CD8-positive, alpha-beta memory T cell (primary cell): ENCODE measurements at places on chromosomes 2 and 18.

DNA sequence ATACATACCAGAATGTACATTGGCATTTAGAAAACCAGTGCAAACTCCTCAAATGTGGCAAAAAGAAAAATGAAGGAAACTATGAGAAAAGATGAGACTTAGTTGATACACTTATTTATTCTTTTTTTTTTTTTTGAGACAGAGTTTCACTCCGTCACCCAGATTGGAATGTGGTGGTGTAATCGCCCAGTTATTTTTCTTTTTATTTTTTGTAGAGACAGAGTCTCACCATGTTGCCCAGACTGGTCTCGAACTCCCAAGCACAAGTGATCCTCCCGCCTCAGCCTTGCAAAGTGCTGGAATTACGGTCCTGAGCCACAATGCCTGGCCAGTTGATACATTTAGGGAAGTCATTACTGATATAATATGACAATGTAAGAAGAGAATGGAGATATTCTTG lies 274.2 kb upstream of the LRATD1 start:
- no peak for DNase-seq

- DNase-seq = no peak
Measured at GRCh38 chr2:171317492-171318125, 116.2 kb downstream of the METTL8 start.

DNA sequence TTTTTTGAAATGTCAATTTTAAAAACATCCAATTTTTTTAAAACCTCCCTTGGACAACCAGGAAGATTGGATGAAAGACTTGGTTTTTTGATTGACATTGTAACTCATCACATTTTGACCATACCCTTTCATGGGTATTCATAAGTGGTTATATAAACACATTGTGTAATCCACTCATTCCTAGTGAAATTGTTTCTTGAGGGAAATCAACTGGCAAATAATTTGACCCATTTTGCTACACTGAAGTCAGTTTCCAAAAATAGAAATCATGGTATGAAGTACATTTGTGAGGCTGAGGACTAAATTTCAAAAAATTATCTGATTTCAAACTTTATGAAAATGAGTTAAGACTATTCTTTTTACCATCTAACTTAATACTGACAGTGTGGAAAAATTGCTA lies 31.5 kb downstream of the FBXO48 start:
- no peak for DNase-seq

GRCh38 chr2:230085201-230085600 lies 16.5 kb upstream of the SLC16A14 start:
- no peak for DNase-seq

GRCh38 chr2:17591846-17592245 lies 51.4 kb downstream of the VSNL1 start:
- no peak for DNase-seq
